ENCODE measurements at places on chromosomes 3 and 15. TPM values are rescaled to one million over a fixed set of nuclear protein-coding genes. Genes with fewer than 3 reads are reported as not detected.

Gene FBN1
- total RNA-seq: 5.5 TPM

DNA sequence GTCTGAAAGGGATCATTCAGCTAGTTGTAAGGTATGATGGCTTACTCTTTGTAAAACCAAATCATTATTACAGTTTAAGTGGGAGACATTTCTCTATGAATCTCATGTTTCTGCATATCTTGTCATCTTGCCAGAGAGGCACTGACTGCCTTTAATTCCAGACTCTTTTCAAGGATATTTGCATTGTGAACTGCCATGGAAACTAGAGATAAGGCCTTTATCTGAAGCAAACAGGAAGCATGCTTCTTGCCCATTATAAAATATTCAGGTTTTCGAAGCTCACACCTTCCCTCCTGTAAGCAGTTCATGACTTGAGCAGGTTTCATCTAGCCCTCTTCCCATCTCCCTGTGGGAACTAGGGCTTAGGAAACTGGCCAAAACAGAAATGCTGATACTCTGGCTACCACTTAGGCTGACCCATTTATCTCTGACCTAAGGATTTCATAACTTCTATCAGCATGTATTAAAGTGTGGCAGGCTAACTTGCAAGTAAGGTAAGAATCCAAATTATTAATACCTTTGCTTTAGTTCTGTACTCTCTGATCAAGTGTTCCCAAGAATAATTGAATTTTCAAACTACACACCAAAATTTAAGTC lies 326.6 kb upstream of the ALCAM start:
- no peak for DNase-seq

Gene GCSAM
- not detected for total RNA-seq

DNA sequence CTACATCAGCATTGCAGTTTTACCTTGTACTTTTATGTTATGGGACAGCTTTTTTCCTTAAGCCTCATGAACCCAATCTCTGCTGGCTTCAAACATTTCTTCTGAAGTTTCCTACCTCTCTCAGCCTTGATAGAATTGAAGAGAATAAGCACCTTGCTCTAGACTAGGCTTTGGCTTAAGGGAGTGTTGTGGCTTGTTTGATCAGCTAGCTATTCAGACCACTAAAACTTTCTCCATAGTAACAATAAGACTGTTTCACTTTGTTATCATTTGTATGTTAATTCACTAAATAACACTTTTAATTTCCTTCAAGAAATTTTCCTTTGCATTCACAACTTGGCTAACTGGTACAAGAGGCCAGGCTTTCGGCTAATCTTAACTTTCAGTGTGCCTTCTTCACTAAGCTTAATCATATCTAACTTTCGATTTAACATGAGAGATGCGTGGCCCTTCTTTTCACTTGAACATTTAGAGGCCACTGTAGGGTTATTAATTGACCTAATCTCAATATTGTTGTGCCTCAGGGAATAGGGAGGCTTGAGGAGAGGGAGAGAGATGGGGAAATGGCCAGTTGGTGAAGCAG lies 8.1 kb upstream of the TIGIT start:
- DNase-seq: no peak

DNA sequence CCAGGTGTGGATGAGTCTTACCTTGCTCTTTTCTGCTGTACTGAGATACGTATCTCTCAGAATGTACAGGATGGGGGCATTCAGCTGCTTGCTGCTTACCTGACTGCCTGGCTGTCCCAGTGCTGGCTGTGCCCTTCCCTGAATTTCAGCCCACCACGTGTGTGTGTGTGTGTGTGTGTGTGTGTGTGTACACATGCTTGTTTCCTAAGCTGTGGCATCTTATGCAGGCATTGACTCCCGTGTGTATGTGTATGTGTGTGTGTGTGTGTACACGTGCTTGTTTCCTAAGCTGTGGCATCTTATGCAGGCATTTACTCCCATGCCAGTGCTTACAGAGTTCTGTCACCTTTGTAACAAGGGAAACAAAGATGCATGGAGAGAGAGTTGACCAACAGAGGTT lies 60.4 kb upstream of the PLXNA1 start:
- DNase-seq: no peak

Gene ZNF860
- total RNA-seq: 2.5 TPM

DNA sequence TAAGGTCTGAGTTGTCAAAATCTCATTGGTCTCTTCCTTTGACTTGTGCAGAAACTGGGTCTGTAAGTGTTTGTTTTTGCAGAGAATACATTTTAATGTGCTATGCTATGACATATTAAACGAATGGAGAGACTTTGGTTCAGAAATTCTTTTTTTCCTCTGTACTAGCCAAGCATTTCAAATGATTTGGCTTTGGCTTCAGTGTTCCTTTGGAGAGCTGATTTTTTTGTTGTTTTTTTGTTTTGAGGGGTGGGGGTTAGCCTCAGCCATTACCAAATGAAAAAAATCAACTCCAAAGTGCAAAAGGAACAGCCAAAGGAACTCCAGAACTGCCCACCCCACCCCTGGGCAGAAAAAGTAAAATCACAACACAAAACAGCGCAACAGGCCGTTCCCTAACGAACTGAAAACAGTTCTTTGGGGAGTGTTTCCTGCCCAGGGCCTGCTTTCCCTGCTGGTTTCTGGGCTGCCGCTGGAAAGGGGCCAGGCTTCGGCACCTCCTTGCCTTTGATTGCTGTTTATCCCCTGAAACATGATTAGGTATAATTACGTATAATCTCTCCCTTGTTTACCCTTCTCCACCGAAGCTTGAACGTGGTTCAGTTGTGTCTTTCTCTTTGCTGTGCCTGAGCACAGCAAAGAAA lies 57.6 kb upstream of the NEO1 start:
- no peak for DNase-seq

DNA sequence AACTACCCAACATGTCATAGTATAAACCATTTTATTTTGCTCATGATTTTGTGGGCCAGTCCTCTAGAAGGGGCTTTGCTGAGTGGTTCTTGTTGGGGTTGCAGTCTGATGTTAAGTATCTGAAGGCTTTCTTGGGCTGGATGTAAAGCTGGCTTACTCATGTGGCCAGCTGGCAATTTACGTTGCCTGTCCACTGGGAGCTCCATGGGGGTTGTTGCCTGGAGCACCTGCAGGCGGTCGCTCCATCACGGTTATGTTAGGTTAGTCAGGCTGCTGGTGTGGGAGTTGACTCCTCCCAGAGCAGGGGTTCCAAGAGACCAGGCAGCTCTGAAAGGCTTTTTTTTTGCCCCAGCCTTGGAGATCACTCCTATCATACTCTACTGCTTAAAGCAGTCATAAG lies 98.1 kb downstream of the NR1D2 start:
- no peak for DNase-seq

Gene PRRT3
- 7.3 TPM for total RNA-seq

DNA sequence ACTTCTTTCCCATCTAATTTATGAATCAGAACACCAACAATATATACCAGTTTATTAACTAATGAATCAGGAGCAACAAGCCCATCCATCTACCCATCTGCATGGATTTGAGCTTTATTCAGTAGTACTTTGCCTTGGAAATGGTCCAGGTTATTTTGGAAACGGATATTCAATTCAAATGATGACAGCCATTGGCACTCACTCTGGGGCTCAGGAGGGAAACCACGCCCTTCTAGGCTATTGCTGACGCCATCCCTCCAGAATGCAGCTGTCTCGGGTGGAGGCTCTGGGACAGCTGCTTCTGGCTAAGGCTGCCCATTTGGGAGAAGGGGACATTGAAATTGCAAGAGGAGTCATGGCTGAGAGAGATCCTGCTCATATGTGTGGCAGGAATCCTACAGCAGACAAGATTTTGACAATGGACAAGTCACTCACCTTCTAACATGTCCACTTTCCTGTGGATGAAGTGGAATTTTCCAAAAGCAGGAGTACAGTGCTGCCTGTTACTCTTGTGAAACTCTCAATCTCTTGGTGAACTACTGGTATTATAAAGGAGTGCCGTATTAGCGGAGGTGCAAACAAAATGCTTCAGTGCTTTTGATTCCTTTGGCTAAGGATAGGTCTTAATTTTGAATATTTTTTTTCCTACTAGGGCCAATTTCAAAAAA lies 29.3 kb upstream of the TRAK1 start:
- peak; percentile 77 for DNase-seq

GRCh38 chr15:71410347-71410746 lies 295.1 kb downstream of the THSD4 start:
- DNase-seq: no peak

DNA sequence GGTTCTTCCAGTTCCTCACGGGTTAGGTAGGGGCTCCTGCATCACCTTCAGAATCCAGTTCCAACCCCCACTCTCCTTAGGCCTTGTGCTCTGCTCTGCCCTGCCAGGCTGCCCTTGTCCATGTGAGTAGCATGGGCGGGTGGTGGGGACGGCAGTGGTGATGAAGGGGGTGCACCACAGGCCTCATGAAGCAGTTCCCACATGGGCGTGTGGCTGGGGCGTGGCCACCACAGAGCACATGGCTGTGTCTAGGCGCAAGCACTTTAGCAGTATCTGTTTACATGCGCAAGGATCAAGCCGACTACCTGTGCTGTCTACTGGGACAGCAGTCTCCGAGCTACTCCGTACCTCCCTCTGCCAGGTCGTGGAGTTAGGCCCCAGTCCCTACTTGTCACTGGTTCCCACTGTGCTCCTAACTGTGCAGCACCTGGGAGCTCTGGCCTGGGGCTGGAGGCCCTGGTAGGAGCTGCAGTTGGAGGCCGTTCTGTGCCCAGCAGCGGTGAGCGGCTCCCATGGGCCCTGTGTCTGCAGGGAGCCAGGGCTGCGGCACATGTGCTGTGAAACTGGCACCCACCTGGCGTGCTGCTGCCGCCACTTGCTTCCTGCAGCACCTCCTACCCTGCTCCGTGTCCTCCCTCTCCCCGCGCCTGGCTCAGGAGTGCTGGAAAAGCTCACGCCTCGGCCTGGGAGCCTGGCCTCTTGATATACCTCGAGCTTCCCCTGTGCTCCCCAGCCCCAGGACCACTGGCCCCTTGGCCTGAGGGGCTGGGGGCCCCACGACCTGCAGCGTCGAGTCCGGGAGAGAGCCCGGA lies 53.5 kb downstream of the PLXNA1 start:
- no peak for DNase-seq

Gene SYNM
- total RNA-seq: 10.6 TPM

GRCh38 chr3:134464064-134464688 lies 21.6 kb downstream of the ANAPC13 start:
- DNase-seq: peak; percentile 91

Gene TEX9
- total RNA-seq: 8.2 TPM

GRCh38 chr15:66936861-66937582 lies 128.4 kb upstream of the SMAD3 start:
- DNase-seq: peak; percentile 13

Measured in endodermal cell (in vitro differentiated cells).